ENCODE measurements at places on chromosomes 13 and 19. TPM values are rescaled to one million over a fixed set of nuclear protein-coding genes. Genes with fewer than 3 reads are reported as not detected.

PCP2 gene
- not detected for total RNA-seq

ZNF737 gene
- not detected for total RNA-seq

PSPN gene
- total RNA-seq, result 0.69 TPM

SRRM5 gene
- 0.98 TPM for total RNA-seq

SIGLEC9 gene
- not detected for total RNA-seq

TNNT1 gene
- total RNA-seq, result 96.6 TPM

C19orf33 gene
- 705 TPM for total RNA-seq

MBNL2 gene
- 13.5 TPM for total RNA-seq

IZUMO2 gene
- total RNA-seq, result not detected

ABCA7 gene
- total RNA-seq, result 9.5 TPM
